ENCODE measurements at places on chromosomes 12 and 14. TPM values are rescaled to one million over a fixed set of nuclear protein-coding genes. Genes with fewer than 3 reads are reported as not detected.

- no peak for DNase-seq
- H3K27me3 ChIP-seq: no peaks in the 10 kb centered on the region
Observed at GRCh38 chr14:73277376-73277775, 40.1 kb downstream of the PAPLN start.

GRCh38 chr14:65242732-65243134 is 140.4 kb upstream of the MAX start:
- no peaks in the 10 kb centered on the region for H3K27me3 ChIP-seq
- H3K36me3 ChIP-seq: no peaks in the 10 kb centered on the region
- H3K4me3 ChIP-seq: no peak overlapping the region
- no peak for DNase-seq
- no peaks in the 10 kb centered on the region for H3K4me1 ChIP-seq

GRCh38 chr12:21542403-21542802 is 16.3 kb downstream of the SPX start:
- no peaks in the 10 kb centered on the region for H3K27me3 ChIP-seq
- no peaks in the 10 kb centered on the region for H3K36me3 ChIP-seq
- H3K4me1 ChIP-seq: no peaks in the 10 kb centered on the region
- H3K27ac ChIP-seq: no peak overlapping the region
- H3K4me3 ChIP-seq: no peak overlapping the region

- no peak overlapping the region for H3K27ac ChIP-seq
- no peak overlapping the region for H3K4me3 ChIP-seq
- H3K27me3 ChIP-seq: no peaks in the 10 kb centered on the region
- DNase-seq: no peak
Observed at GRCh38 chr14:62307844-62308243, 545.6 kb downstream of the SNAPC1 start.

GRCh38 chr12:7339675-7340074 is 35.8 kb downstream of the ACSM4 start:
- no peaks in the 10 kb centered on the region for H3K27me3 ChIP-seq
- H3K36me3 ChIP-seq: no peaks in the 10 kb centered on the region
- DNase-seq: no peak
- no peak overlapping the region for H3K4me3 ChIP-seq
- no peak overlapping the region for H3K27ac ChIP-seq

KIF21A gene
- 26.0 TPM for total RNA-seq

TBC1D30 gene
- total RNA-seq: 5.7 TPM

Measured in H1 (cell line).